ENCODE measurements at places on chromosomes 6 and 20.

- DNase-seq, result no peak
- no peaks in the 10 kb centered on the region for H3K36me3 ChIP-seq
- H3K4me3 ChIP-seq, result no peak overlapping the region
- no peaks in the 10 kb centered on the region for H3K4me1 ChIP-seq
- H3K27ac ChIP-seq, result no peak overlapping the region
Measured at GRCh38 chr20:52684905-52685304, 287.3 kb upstream of the TSHZ2 start.

DNA sequence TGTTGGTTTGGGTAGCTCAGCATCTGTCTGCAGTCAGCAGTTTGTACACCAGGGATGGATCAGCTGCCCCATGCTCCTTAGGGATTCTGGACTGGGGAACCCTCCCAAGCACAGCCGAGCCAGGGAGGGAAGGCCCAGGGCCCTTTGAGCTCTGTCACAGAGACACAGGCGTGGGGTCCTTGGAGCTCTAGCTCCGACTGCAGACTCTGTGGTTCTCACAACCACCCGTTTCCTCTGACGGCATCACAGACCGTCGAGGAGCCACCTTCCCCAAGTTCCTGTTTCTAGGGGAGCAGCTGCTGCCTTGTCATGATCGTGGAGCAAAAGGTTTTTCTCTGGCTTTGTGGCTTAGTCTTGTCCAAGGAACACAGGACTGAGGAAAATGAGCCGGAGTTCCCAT lies at the start of gene SLA2:
TSS of gene SLA2 (minus strand) at position 199 of the 400 bp plus-strand sequence. CDS start 4,861 bp downstream, outside the sequence.
- H3K4me1 ChIP-seq, result peaks cover 54% of the 10 kb centered on the region
- DNase-seq, result peak; percentile 80
- peak within 1 kb of the TSS; percentile 96 for H3K4me3 ChIP-seq
- H3K36me3 ChIP-seq, result peaks cover 39% of the 10 kb centered on the region

DNA sequence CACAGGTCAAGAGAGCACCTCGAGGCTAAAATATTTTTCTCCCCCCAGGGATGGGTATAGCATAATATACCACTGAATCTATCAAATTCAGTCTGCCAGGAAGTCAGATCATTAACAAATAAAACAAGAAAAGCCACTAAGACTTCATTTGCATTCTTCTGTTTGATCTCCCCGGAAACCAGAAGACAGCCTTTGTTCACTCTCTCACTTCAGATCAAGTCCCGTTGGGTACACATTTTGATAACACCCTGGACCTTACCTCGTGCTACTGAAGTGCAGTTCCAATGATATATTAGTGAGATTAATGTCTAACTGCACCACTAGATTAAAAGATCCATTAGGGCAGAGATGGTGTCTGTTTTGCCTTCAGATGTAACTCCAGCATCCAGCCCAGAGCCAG lies 157.7 kb upstream of the B3GAT2 start:
- peaks cover 9% of the 10 kb centered on the region for H3K27me3 ChIP-seq
- no peak overlapping the region for H3K27ac ChIP-seq
- H3K4me1 ChIP-seq, result no peaks in the 10 kb centered on the region

DNA sequence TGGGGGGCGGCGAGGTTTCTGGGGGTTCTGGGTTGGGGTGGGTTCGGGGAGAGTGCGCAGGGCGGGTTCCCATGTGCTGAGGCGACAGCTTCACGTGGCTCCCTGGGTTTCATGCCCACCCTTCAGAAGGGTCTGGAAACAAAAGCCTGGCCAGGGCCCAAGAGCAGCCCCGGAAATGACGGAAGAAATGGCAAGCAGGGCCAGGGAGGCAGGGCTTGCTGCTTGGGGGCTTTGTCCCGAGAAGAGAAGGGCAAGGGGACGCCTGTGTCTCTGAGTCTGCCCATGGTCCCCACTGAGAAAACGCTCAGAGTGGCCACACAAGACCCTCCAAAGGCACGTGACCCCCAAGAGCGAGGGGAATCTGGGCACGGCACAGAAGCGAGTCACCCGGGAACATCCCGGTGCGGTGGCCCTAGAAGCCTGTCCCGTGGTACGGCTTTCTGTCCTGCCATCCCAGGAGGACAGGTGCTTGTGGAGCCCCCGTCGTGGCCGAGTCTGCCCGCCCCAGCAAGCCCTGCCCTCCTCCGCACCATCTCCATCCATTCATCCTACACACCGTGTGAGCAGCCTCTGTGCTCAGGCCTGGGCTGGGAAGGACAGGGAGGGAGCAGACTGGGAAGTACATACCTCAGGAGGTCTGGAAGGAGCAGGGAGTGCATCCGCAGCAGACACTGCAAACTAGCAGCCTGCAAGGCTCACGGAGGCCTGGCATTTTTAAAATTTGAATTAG lies 9.0 kb downstream of the NPEPL1 start:
- DNase-seq, result no peak
- H3K4me3 ChIP-seq, result no peak overlapping the region
- peaks cover 29% of the 10 kb centered on the region for H3K36me3 ChIP-seq
- peak overlapping the region; percentile 28 for H3K27ac ChIP-seq
- H3K27me3 ChIP-seq, result no peaks in the 10 kb centered on the region
- H3K4me1 ChIP-seq, result no peaks in the 10 kb centered on the region

DNA sequence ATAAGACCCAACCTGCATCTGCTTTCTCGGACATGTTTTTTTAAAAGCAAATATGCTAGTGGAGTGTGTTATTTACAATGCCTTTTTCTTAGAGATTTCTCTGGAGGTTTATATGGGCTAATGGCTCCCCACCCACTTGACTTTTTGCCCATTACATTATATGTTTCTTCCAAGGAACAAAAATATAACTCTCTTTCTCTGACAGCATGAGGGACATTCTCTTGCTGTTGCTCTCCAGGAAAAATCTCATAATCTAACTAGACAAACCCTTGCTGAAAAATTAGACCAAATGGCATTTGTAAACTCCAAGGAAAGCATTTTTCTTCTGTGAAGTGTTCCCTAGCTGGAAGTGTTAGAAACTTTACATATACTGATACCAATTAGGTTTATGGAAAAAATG lies 213.7 kb downstream of the PRL start:
- no peak for DNase-seq
- no peak overlapping the region for H3K4me3 ChIP-seq
- H3K4me1 ChIP-seq, result peaks cover 2% of the 10 kb centered on the region

- no peak overlapping the region for H3K27ac ChIP-seq
- no peaks in the 10 kb centered on the region for H3K27me3 ChIP-seq
- no peak overlapping the region for H3K4me3 ChIP-seq
- no peak for DNase-seq
- no peaks in the 10 kb centered on the region for H3K4me1 ChIP-seq
- H3K36me3 ChIP-seq, result peaks cover 55% of the 10 kb centered on the region
Measured at GRCh38 chr6:118467181-118467580, 80.9 kb upstream of the PLN start.

GRCh38 chr20:47227576-47227975 lies 128.9 kb downstream of the ZMYND8 start:
- peaks cover 18% of the 10 kb centered on the region for H3K4me1 ChIP-seq
- no peak overlapping the region for H3K4me3 ChIP-seq
- no peaks in the 10 kb centered on the region for H3K27me3 ChIP-seq
- H3K36me3 ChIP-seq, result peaks cover 61% of the 10 kb centered on the region

- no peak overlapping the region for H3K27ac ChIP-seq
- no peak overlapping the region for H3K4me3 ChIP-seq
- H3K36me3 ChIP-seq, result peaks cover 35% of the 10 kb centered on the region
- no peaks in the 10 kb centered on the region for H3K27me3 ChIP-seq
Measured at GRCh38 chr6:15493437-15494168, 169.2 kb downstream of the DTNBP1 start.

DNA sequence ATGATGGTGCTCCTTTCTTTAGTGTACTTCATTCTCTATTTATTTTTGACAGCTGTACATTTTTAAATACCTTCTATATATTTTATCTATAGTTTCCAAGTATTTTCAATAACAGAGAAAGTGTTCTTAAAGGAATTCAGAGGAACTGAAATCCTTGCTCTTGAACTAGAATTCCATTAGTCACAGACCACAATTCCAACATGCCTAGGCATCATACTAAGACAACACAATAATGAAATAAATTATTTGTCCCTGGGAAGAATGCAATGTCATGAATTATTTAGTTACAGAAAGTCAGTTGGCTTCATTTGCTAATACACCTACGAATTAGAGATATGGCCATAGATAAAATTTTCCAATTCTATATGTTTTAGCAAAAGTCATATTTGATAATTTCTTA lies 671.2 kb downstream of the EPHA7 start:
- H3K27me3 ChIP-seq, result no peaks in the 10 kb centered on the region
- H3K4me1 ChIP-seq, result no peaks in the 10 kb centered on the region
- no peak for DNase-seq
- no peaks in the 10 kb centered on the region for H3K36me3 ChIP-seq
- no peak overlapping the region for H3K4me3 ChIP-seq
- H3K27ac ChIP-seq, result no peak overlapping the region
